ENCODE measurements at places on chromosomes 1 and 21. TPM values are rescaled to one million over a fixed set of nuclear protein-coding genes. Genes with fewer than 3 reads are reported as not detected.
A peak's percentile ranks its signal among the peaks of the same experiment; 100 is the strongest.

DNA sequence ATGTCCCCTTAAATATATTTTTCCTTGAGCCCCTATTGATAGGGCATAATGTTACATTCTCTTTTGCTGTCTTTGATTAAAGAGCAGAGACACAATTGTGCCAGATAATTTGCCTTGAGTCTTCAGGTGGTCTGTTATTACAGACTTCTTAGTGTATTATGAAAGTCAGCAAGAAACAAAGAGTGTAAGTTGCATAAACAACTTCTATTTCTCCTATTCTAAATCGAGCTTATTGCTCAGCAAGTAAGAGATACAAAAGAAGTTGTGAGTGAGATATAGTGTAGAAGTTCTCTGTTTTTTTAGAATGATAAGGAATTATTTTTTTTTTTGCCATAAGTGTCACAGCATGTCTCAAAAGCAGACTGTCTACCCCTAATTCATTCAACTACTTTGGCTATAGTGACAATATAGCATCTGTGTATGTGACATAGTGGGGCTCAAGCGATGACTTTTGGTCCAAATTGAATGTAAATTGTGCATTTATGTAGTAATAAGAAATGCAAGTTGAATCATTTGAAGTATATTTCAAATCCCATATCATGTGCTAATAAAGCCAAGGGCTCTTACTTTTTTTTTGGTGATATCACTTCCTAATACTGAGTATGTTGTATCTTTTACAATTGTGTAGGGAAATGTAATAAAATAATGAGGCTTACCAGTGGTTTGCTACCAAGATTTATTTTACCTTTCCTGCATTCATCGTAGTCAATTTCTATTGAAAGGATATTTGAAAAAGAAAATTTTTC is 81.3 kb downstream of the RGL1 start:
- no peak overlapping the region for H3K4me3 ChIP-seq
- no peak overlapping the region for H3K27ac ChIP-seq
- H3K4me1 ChIP-seq: peaks cover 17% of the 10 kb centered on the region
- DNase-seq: no peak
- H3K27me3 ChIP-seq: peaks cover 10% of the 10 kb centered on the region

- no peak overlapping the region for H3K4me3 ChIP-seq
- no peak overlapping the region for H3K27ac ChIP-seq
- DNase-seq: no peak
- H3K27me3 ChIP-seq: peaks cover 14% of the 10 kb centered on the region
These were observed 56.7 kb downstream of the KCNN3 start for GRCh38 chr1:154813300-154813816.

DNA sequence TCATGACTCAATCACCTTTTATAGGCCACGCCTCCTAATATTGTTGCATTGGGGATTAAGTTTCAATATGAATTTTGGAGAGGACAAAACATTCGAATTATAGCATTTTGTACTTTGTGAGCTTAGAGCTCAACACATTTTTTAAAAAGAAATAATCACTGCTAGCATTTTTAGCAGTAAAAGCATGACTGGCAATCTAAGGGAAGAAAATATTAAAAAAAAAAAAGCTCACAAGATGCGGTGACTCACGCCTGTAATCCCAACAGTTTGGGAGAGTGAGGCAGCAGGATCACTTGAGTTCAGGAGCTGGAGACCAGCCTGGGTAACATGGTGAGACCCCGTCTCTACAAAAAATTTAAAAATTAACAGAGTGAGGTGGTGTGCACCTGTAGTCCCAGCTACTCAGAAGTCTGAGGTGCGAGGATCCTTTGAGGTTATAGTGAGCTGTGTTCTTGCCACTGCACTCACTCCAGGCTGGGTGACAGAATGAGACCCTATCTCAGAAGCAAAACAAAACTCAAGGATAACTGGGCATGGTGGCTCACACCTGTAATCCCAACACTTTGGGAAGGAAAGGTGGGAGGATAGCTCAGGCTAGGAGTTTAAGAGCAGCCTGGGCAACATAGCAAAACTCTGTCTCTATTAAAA is 28.8 kb upstream of the DIPK1A start:
- H3K4me1 ChIP-seq: peaks cover 25% of the 10 kb centered on the region
- no peaks in the 10 kb centered on the region for H3K27me3 ChIP-seq
- no peak overlapping the region for H3K27ac ChIP-seq
- peak overlapping the region; percentile 24 for H3K4me3 ChIP-seq

The RIPPLY3 gene
- total RNA-seq: not detected

The RLF gene
- 19.5 TPM for total RNA-seq

The NKAIN1 gene
- total RNA-seq: not detected
